CD4-positive, alpha-beta T cell treated with Interleukin-6 for 4 hours (primary cell): ENCODE measurements at places on chromosomes 4 and X.
A peak's percentile ranks its signal among the peaks of the same experiment; 100 is the strongest.

DNA sequence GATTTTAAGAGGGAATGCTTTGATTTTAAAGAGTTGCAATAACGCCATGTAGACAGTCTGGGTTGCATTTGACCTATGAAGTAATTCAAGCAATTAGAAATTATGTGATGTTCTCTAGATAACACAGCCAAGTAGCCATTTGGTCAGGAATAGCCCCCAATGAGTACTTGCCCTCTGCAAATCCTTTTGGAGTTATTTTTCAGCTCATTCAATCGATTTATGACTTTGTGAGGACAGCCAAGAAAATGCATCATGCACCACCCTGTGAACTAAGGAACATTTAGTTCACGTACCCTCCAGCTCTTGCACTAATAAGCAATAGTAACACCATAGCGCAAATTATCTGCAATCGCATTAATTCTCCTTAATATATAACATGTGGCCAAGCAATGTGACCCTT lies 552.6 kb upstream of the INTU start:
- no peak for DNase-seq

DNA sequence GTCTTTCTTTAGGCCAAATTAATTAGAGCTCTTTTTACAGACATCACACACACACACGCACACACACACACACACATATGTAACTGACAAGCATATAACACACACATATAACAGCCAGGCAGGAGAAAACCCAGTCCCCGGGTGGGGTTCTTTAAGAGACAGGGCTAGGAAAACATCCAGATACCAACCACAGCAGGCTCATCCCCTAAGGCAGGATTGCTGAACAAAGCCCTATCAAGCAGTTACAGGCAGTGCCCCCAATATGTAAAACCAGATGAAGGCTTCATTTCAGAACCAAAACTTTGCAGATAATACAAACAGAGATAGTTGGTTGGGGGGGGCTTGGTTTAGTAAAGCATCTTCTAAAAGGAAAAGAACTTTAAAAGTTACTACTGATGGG lies 18.0 kb upstream of the FAM47E start:
- DNase-seq, result no peak

- no peak for DNase-seq
These were observed 60.2 kb upstream of the CBR4 start for GRCh38 chr4:169070071-169070894.

DNA sequence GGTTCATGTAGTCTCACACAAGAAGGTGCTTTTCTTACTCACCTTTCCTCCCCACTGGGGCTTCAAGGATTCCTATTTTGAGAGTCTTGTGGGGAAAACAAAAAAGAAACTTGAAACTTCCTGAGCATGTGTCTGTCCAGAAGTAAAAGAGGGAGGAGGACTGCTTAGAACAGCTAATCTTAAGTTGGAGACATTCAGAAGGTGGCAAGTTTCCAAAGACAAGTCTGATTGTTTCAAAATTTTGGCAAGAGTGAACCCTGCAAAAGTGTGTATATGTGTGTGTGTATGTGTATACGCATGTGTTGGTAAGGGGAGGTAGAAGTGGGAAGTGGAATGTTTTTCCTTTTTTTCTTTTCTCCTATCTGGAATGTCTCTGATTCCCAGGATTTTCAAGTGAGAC lies 189.0 kb upstream of the FRMPD4 start:
- no peak for DNase-seq

DNA sequence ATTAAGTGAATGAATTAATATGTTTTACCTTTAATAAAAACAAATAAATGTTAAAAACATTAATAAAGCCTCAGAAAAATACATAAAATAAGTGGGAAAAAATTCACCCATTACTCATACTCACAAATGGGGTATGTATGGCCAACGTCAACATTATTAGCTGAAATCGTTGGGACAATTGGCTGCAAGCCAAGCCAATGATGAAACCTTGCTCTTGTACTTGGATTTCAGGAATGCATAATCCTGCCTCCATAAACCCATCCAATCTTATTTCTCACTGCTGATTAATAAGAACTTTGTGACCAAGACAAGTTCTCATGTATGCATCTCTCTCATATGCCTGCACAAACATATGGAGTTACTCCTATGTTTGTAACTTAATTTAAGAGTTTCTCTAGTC lies 35.3 kb upstream of the ADAMTS3 start:
- no peak for DNase-seq

DNA sequence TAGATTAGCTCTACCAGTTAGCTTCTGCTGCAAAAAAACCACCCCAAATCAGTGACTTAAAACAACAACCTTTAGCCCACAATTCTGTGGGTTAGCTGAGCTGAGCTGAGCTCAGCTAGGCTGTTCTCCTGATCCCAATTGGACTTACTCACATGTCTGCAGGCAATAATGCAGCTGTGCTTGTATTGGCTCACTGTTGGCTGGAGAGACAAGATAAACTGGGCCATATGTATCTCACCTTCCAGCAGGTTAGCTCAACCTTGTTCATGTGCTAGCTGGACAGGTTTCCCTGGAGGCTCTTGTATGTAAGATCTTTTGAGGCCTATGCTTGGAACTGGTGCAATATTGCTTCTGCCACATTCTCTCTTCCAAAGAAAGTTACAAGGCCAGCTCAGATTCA lies 261.5 kb upstream of the ADGRL3 start:
- no peak for DNase-seq

GRCh38 chrX:39826813-39827543 lies 270.8 kb downstream of the BCOR start:
- DNase-seq, result no peak

GRCh38 chr4:24674279-24674678 lies 89.9 kb upstream of the DHX15 start:
- no peak for DNase-seq

GRCh38 chr4:16521156-16521915 lies 295.1 kb upstream of the TAPT1 start:
- DNase-seq, result no peak

DNA sequence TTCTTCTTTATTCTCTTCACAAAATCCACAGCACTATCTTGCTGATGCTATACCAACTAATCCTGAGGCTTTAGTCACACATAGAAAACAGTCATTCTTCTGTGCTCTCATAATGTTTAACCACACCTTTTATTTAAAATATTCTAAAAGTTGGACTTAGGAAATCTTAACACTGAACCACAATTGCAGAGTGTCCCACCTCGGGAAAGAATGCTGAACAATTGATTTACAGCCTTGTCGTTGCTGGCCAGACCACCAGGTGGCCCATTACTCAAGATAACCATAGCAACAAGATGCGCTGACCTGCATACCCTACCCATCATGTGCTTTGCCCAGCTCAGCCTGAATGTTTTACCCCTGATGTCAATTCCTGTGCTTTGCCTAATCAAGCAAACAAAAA lies 100.8 kb downstream of the ARSJ start:
- DNase-seq, result peak; percentile 18

DNA sequence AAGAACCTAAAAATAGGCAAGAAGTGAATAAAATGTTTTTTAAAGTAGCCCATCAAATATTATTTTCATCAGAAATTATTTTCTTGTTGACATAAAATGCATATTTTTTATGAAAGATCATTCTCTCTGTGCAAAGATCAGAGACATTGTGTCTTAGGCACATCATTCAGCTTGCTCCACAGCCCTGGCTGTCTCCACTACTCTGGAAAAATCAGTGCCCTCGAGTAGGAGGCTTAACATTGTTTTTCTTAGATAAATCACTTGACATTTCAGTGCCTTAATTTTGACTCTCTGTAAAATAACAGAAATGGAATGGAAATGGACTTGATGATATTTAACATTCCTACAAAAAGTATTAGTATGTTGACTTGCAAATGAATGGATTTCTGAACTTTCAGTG lies 77.9 kb downstream of the FAT4 start:
- no peak for DNase-seq

DNA sequence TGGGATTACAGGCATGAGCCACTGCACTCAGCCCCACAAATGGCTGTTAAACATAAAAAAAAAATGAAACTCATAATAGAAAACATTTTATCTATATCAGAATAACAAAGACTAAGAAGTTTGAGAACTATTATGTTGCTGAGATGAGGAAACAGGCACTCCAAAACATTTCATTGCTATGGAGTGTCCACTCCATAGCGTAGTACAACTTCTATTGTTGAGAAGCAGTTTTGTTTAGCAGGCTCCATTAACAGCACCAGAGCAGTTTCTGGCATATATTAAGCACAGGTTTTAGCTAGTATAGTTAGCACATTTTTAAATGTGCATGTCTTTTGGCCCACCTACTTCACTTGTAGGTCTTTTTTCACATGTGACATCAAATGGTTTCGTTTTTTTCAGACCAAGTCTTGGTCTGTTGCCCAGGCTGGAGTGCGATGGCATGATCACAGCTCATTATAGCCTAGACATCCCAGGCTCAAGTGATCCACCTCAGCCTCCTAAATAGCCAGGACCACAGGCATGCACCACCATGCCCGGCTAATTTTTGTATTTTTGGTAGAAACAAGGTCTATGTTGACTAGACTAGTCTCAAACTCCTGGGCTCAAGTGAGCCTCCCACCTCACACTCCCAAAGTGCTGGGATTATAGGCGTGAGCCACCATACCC lies 5.8 kb downstream of the HMGB2 start:
- DNase-seq, result no peak

GRCh38 chr4:78059524-78059889 lies 2.4 kb downstream of the FRAS1 start:
- DNase-seq, result no peak

- DNase-seq, result no peak
These were observed 54.9 kb downstream of the NDST4 start for GRCh38 chr4:115058533-115058932.

- no peak for DNase-seq
These were observed 69.6 kb downstream of the FGFBP1 start for GRCh38 chr4:15868826-15869413.

DNA sequence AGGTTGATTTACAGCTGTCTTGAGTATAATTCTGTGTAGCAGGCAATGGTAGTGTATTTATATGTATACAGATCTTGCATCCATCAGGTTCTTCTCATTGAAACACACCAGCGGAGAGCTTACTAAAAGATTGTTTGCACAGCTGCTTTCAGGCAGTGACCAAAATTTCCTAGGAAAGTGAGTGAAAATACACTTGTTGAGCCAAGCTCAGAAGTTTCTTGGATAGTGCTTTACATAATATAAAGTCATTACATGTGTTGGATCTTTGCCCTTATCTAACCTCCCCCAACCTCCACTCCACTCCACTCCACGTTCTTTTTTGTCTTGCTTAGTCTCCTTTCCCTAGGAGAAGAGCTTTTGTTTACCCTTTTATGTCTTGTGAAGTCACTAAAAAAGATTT lies 34.1 kb downstream of the CNKSR2 start:
- no peak for DNase-seq

- no peak for DNase-seq
These were observed 176.4 kb upstream of the JADE1 start for GRCh38 chr4:128633067-128633466.

- DNase-seq, result no peak
These were observed 1006.0 kb upstream of the DIAPH2 start for GRCh38 chrX:95678679-95679078.

DNA sequence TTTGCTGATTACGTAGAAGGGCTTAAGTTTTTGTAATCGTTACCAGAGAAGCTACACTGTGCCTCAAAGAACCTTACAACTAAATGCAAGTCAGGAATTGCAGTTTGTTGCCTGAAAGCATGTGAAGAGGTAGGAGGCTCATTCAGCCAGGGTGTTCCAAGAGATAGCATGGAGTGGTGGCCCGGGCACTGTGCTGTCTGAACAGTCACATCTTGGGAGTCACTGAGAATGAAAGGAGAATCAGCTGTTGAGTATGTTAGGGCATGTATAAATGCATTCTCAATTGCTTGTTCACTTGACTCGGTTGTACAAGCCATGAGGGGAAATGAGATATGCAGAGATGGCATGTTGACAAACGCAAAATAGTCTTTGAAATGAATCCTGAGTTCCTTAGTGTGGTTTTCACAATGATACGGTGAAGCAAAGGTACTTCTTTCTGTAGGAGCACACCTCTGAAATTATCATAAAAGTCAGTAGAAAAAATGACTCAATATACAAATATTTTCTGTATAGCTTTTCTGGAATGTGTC lies 161.0 kb downstream of the DCTD start:
- no peak for DNase-seq

DNA sequence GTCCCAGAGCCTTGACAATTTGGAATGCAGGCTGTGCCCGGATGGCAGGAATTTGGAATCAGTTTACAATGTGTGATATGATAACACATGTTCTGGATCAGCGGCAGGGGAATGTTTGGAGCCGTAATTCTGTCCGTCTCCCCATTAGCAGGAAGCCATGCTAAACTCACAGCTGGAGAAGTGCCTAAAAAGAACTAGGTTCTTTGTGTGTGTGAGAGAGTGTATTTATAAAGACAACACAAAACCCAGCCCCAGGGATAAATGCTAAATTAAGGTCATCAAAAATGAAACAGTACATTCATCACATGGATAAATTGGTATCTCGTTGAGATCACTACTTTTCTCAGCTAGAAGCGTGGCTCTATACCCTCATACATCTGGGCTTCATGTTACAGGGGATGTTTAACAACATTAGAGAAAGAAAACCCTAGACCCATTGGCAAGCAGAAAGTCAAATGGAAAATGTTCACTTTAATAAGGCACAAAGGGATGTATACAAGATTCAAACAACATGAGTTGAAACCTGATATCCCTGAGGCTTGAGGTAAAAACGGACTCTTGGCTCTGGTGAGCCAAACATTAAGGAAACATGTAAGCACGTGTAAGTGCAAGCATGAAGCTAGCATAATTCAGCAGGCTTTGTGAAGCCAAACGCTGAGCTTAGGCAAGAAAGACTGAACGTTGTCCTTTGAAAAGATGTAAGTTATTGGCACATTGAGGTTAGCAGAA lies 18.0 kb upstream of the TMEM131L start:
- no peak for DNase-seq

DNA sequence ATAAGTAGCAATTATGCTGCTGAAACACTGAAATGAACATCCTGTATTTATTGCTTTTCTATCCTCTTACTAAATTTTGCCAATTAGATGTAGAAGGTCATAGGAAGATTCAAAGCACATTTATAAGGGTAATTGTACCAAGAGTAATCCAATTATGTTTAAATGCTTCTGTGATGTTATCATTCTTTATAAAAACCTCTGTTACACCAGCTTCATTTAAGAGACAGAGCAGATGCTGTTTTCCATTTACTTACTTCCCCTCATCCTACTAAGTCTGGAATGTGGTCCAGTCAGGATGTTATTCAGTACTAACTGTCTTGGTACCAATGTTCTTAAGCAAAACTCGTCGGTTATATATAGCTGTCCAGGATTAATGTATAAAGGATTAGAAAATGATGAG lies 539.6 kb downstream of the PDHA2 start:
- DNase-seq, result no peak

DNA sequence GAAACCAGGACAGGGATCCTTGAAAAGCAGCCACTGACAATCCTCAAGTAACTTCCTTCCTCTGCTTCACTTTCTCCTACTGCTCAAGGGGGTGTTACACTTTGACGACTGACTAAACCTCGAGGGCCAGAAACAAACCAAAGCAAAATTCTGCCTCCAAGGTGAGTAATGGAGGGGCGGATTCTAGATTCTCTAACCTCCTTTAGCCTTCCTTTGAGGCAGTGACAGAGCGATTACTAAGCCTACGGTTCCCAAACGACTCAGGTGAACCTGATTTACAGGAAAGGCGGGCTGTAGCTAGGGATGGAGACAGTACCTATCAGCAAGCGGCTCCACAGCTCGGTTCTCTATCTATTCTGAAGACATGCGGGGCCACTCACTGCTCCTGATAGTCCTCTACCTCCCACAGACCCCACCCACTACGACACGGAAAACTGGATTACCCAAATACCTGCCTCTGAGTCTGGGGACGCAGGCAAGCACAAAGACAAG lies 487 bp downstream of the TBCK start:
- DNase-seq, result peak; percentile 40

GRCh38 chr4:90982813-90983212 lies 855.6 kb downstream of the CCSER1 start:
- no peak for DNase-seq
